ENCODE measurements at places on chromosomes 4 and X.

GRCh38 chr4:124958847-124959246, 246.3 kb upstream of the ANKRD50 start:
- no peak for DNase-seq

DNA sequence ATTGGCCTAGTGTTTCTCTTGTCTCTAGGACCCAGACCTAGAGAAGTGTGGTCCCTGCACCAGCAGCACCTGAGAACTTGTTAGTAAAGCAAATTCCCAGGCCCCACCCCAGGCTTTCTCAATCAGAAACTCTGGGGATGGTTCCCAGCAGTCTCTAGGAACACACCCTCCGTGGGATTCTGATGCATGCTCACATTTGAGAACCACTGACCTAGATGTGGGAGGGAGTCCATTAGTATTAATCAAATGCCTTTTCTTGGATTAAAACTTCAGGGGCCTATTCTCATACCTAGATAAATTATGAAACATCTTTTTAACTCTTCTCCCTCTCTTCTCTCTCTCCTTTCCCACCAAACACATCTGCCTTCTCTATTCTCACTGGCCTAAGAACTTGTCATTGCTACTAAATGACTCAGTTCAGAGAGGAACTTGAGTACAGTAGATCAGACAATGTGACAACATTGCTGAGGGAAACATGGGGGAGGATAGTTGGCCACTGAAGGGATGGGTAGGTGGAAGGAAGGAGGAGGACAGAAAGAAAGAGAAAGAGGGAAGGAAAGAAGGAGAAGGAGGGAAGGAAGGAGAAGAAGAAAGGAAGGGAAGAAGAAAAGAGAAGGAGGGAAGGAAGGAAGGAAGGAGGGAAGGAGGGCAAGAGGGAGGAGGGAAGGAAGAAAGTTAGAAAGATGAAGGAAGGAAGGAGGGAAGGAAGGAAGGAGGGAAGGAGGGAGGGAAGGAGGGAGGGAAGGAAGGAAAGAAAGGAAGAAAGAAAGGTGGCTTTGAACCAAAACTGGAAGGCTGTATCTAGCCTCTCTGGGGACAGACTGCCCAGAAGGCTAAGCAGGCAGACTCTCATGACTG, 132.7 kb upstream of the MAP3K15 start:
- no peak for DNase-seq

DNA sequence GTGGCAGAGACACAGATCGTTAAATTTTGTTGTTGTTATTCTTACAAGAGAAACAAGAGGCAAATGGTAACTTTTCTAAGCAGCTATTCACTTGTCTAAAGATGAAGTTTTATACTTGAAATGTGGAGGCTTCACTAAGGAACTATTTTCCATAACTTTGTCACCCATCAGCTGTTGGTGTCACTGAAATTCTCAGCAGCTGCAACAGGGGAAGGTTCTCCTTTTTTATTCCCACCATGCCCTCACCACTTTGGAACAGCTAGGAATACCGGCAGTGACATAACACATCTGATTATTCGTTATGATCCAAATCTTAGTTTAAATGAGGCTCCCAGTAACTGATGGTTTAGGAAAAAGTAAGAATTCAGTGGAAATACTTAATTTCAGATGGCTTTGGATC, 147.0 kb upstream of the LEF1 start:
- DNase-seq = no peak

GRCh38 chr4:140049849-140050637, 103.9 kb downstream of the MAML3 start:
- no peak for DNase-seq

All from amygdala (tissue), 56 donors.